ENCODE measurements at places on chromosomes 16 and 17. TPM values are rescaled to one million over a fixed set of nuclear protein-coding genes. Genes with fewer than 3 reads are reported as not detected.
A peak's percentile ranks its signal among the peaks of the same experiment; 100 is the strongest.

GRCh38 chr16:62816971-62817519, 780.8 kb upstream of the CDH8 start:
- H3K27me3 ChIP-seq, result no peaks in the 10 kb centered on the region
- DNase-seq, result no peak
- H3K4me3 ChIP-seq, result no peak overlapping the region
- H3K36me3 ChIP-seq, result no peaks in the 10 kb centered on the region
- no peak overlapping the region for H3K27ac ChIP-seq
- no peaks in the 10 kb centered on the region for H3K4me1 ChIP-seq

GRCh38 chr17:43558805-43559160, 12.6 kb upstream of the ETV4 start:
- no peak for DNase-seq
- H3K27me3 ChIP-seq, result peaks cover 46% of the 10 kb centered on the region
- no peaks in the 10 kb centered on the region for H3K36me3 ChIP-seq
- H3K4me1 ChIP-seq, result peaks cover 11% of the 10 kb centered on the region

Gene KRTAP9-2
- not detected for total RNA-seq

DNA sequence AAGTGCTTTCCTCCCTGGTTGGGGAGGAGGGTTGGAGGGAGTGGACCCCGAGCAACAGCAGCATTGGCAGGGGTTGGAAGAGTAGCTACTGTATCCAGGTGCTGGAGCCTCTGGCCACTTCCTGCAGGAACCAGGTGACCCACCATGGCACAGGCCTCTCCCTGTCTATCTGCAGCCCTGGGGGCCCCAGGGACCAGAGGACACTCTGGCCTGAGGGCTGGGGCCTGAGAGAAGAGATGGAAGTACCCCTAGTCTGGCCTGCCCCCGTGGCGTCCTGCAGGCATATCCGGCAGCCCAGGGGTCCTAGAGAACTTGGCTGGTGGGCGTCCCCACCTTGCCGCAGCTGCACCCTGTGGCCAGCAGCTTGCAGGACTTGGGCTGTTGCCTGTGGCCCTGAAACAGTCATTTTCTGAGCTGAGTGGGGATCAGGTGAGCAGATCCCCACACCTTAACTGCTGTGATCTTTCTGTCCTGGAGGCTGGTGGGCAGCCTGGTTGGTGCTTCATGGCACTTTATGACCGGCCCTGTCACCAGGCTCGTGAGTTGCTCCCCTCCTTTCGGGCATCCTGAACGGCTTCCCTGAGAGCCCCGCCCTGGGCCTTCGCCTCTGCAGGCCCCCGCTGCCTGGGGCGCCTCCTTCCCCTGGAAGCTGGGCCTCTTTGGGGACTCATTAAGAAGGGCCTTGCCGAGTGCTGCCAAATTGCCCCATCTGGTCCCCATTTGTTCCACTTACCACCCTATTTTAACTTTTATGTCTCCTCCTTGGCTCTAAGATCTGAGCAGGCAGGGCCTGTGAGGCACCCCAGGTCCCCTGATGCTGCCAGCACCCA, 298.6 kb downstream of the SEC14L1 start:
- H3K27ac ChIP-seq, result peak overlapping the region; percentile 90
- H3K36me3 ChIP-seq, result peaks cover 28% of the 10 kb centered on the region
- peaks cover 79% of the 10 kb centered on the region for H3K4me1 ChIP-seq
- DNase-seq, result no peak

- H3K4me3 ChIP-seq, result peak overlapping the region; percentile 13
- peak overlapping the region; percentile 63 for H3K27ac ChIP-seq
- no peak for DNase-seq
- no peaks in the 10 kb centered on the region for H3K27me3 ChIP-seq
- H3K4me1 ChIP-seq, result peaks cover 57% of the 10 kb centered on the region
Observed at GRCh38 chr17:59372138-59372751, 40.8 kb downstream of the YPEL2 start.

Gene SLC35G6
- total RNA-seq, result not detected

Gene AHSP
- total RNA-seq, result not detected

Gene MMP15
- 0.62 TPM for total RNA-seq

GRCh38 chr17:79630821-79631639, 20.2 kb upstream of the RBFOX3 start:
- H3K4me3 ChIP-seq, result no peak overlapping the region
- H3K27ac ChIP-seq, result no peak overlapping the region
- H3K27me3 ChIP-seq, result peaks cover 2% of the 10 kb centered on the region

Gene MYH3
- total RNA-seq, result 6.0 TPM

Gene KCNG4
- total RNA-seq, result not detected

GRCh38 chr17:38379448-38379847, 27.8 kb downstream of the SOCS7 start:
- no peaks in the 10 kb centered on the region for H3K4me1 ChIP-seq
- no peak overlapping the region for H3K4me3 ChIP-seq
- H3K27me3 ChIP-seq, result no peaks in the 10 kb centered on the region
- H3K36me3 ChIP-seq, result peaks cover 12% of the 10 kb centered on the region
- H3K27ac ChIP-seq, result no peak overlapping the region
- DNase-seq, result no peak

Gene TBC1D3D
- 1.4 TPM for total RNA-seq

- H3K4me1 ChIP-seq, result no peaks in the 10 kb centered on the region
- peak overlapping the region; percentile 42 for H3K27ac ChIP-seq
- DNase-seq, result peak; percentile 42
- H3K4me3 ChIP-seq, result no peak overlapping the region
Observed at GRCh38 chr16:89187770-89188392, 12.5 kb downstream of the SLC22A31 start.

DNA sequence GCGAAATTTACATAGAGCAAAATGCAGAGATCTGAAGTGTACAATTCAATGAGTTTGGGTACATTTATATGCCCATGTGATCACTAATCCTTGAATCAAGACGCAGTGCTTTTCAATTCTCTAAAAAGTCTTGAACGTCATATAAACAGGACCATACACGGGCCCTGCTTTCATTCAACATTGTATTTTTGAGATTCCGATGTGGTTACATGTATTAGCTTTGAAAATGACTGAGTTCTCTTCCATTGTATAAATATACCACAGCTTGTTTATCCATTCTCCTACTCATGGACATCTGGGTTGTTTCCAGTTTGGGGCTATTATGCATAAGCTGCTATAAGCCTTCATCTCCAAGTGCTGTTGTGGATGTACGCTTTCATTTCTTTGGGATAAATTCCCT, 45.5 kb downstream of the ZCCHC14 start:
- no peaks in the 10 kb centered on the region for H3K4me1 ChIP-seq
- peaks cover 4% of the 10 kb centered on the region for H3K36me3 ChIP-seq
- H3K4me3 ChIP-seq, result no peak overlapping the region
- peaks cover 2% of the 10 kb centered on the region for H3K27me3 ChIP-seq
